ENCODE measurements at places on chromosomes 12 and 14.
A peak's percentile ranks its signal among the peaks of the same experiment; 100 is the strongest.

DNA sequence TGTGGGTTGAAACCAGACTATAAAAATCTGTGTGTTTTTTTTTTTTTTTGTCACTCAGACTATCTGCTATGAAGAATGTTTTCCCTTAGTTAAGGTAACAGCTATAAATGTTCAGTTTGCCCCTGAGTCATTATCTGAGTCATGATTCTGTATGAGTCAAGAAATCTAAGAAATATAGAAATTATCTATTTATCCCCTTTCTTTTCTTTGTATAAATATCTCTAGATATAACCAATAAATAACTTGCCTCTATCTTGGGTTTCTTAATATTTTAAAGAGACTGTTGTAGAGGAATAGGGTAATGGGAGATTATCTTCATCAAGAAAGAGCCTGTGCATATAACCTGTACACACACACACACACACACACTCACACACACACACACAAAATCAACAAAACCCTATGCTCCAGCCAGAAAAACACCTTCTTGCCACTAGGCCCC is 161.7 kb upstream of the EEA1 start:
- no peak for DNase-seq

DNA sequence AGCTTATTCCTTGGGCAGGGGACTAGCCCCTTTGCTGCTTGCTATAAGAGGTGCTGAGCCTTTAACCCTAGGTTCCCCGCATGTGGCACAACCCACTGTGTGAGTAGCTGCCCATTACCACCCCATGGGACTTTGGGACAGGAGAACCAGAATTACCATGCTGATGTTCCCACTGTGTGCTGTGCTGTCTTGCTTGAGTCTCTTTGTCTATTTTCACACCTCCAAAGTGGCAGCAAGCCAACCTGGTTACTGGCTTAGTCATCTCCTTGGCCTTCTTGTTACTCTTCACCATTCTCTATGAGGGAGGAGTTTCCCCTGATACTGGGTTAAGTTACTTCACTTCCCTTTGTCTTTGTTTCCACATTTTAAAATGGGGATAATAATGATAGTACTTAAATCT is 73.4 kb upstream of the ETV6 start:
- DNase-seq, result no peak

- peak; percentile 75 for DNase-seq
These were observed 34.0 kb downstream of the FIGNL2 start for GRCh38 chr12:51814311-51815088.

GRCh38 chr12:106004289-106004688 is 134.5 kb downstream of the NUAK1 start:
- DNase-seq, result no peak

DNA sequence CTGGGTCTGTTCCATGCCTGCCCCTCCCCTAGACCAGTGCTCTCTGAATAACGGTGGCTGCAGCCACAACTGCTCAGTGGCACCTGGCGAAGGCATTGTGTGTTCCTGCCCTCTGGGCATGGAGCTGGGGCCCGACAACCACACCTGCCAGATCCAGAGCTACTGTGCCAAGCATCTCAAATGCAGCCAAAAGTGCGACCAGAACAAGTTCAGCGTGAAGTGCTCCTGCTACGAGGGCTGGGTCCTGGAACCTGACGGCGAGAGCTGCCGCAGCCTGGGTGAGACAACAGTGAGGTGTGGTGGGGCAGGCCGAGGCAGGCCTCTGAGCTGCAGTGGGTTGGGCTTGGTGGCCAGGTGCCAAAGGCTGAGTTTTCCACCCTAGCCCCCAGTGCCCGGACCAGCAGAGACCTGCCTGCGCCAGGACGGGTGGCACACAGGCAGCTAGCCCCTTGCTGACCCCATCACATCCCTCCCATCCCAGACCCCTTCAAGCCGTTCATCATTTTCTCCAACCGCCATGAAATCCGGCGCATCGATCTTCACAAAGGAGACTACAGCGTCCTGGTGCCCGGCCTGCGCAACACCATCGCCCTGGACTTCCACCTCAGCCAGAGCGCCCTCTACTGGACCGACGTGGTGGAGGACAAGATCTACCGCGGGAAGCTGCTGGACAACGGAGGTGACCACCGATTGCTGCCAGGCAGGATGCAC is 28.2 kb upstream of the LRP1-AS start:
- DNase-seq, result peak; percentile 61

GRCh38 chr12:15995801-15996200 is 84.7 kb downstream of the DERA start:
- no peak for DNase-seq

DNA sequence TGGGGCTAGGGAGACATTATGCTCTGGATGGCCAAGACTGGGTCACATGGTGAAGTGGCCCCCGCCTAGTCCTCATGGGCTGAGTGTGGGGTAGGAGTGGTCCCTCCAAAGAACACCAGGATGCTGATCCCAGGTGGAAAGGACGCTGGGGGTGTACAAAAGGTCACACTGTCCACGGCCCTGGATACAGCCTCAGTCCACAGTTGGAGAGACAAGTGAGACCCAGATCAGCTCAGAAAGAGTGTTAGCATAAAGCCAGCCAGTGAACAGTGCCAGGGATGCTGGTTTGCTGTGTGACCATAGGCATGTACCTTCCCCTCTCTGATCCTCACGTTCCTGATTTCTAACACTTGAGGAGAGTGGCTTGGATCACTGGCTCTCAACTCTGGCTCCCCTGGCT is 13.4 kb upstream of the OAS2 start:
- DNase-seq, result no peak
